ENCODE measurements at places on chromosomes 5 and 9.

DNA sequence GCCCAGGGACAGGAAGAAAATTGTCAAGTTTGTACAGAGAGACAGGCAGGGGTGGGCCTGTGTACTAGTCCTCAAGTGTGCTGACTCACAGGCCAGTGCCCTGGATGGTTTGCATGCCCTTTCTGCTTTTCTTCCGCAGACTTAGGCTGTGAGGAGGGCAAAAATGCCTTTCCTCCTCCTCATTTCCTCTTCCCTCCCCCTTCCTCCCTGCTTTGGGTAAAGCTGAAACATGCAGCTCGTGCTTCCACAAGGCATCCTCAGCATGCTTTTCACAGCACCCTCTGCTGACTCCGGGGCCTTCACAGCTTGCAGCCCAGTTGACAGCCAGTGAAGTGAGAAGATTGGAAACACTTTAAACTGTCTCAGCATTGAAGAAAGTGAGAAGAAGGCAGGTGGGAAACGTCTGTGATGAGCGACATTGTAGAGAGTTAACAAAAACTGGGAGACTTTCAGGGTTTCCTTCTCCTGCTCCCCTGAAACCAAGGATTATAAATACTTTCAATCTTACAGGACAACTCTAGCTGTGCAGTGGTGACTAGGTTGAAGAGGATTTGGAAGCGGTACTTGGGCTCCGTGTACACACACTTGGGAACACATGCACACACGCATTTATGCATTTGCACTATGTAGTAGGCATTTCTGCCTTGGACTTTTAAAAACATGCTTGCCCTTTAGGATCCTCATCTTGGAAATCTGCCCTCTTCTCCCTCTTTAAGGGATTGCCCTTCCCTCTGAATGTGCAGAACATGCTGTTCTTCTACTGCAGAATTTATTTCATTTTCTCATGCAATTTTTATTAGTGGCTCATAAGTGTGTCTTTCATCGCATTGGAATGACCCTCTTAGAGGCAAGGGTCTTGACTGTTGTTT, 138.8 kb downstream of the GRIA1 start:
- DNase-seq = peak; percentile 42

DNA sequence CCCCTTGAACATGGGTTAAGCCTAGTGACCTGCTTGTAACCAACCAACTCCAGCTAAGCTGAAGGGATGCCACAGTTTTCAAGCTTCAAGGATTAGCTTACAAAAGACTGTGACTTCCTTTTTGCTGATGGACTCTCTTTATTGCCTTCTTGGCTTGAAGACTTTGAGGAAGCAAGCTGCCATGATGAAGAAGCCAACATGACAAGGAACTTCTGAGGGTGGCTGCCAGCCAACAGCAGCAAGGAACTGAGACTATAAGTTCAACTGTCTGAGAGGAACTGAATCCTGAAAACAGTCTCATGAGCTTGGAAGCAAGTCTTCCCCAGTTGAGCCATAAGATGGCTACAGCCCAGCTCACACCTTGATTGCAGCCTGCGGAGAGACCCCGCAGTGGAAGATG, 116.1 kb upstream of the TAF11L2 start:
- DNase-seq = no peak

DNA sequence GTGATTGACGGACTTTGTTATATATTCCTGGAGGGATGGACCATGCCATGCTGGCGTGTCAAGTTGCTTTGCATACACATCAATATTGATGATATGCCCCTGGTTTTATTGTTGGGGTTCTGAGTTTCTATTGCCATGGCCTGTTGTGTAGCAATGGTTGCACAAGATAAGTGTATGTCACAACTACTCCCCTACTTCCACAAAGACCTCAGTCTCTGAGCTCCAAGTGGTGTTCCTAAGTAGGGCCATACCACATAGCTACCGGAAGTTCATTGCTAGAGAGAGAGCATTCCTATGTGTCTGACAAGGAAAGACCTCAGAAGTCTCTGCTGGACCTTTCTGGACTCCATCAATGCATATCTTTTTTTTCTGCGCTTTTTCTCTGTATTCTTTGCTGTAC, 19.8 kb downstream of the TXNDC8 start:
- no peak for DNase-seq

- no peak for DNase-seq
Measured at GRCh38 chr5:171093598-171093997, 215.4 kb upstream of the TLX3 start.

- no peak for DNase-seq
Measured at GRCh38 chr5:54981928-54982327, 3.5 kb downstream of the ESM1 start.

- DNase-seq = no peak
Measured at GRCh38 chr9:113463418-113464285, at the start of gene RGS3. TSS of gene RGS3 (plus strand) at chr9:113463727. CDS start at chr9:113463803, 76 bp downstream.
